ENCODE measurements at places on chromosomes 1 and 21.

- no peak for ATAC-seq
These were observed 104.0 kb upstream of the ZNF678 start for GRCh38 chr1:227459326-227459841.

- no peak for ATAC-seq
These were observed 19.1 kb downstream of the ZCCHC17 start for GRCh38 chr1:31315902-31316301.

GRCh38 chr1:102435483-102435882, 438.8 kb upstream of the OLFM3 start:
- ATAC-seq: no peak

GRCh38 chr1:172745014-172745413, 86.1 kb downstream of the FASLG start:
- ATAC-seq: peak; percentile 66

- ATAC-seq: no peak
These were observed 19.7 kb downstream of the KPNA6 start for GRCh38 chr1:32127409-32128198.

DNA sequence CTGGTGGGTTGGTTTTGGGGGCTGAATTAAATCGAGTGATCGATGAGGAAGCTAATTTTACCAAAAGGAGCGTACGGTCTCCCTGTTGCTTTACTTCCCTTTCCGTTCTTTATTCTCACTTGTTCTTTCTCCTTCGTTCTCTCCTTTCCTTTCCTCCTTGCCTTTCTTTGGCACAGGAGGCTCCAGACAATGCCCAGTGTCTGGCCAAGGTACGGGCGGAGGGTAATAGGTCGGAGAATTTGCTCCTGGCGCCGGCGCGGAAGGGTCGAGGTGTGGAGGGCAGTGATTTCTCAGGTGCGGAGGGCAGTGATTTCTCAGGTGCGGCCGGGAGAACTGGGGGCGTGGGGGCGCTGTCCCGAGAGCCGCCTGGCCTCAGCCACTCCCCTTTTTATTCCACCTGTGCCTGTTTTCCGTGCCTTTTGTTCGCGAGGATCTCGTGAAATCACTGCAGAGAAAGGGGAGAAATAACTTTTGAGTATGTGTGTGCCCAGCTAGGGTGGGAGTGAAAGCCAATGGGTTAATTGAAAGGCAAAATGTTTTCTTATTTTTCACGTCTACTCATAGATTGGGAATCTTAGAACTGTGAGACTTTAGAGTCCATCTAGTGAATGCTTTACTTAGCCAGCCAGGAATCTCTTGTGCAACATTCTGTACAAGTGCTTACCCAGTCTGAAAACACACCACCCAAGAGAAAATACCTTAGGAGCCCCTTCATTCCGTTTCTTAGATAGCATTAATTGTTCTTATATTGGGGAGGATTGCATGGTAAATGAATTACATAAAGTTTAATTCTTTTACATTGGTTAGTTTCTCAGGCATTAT, 1.3 kb downstream of the FNBP1L start:
- no peak for ATAC-seq

DNA sequence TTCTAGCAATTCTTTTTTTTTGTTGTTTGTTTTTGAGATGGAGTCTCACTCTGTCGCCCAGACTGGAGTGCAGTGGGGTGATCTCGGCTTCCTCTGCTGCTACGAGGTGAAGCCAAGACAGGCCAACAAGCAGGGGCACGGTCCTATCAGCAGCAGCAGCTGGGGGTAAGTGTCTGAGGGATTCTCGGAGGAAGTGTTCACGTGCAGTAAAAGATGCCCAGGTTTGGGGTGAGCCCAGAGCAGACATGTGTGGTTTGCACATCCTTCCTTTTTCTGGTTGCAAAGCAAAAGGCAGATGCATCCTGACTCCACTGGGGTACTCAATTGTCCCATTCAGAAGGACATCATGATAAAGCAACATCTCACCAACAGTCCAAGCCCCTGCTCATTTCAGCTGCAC, 27.7 kb downstream of the PIGP start:
- ATAC-seq: no peak

- ATAC-seq: no peak
These were observed 5.7 kb downstream of the ZNF691 start for GRCh38 chr1:42851960-42852607.

DNA sequence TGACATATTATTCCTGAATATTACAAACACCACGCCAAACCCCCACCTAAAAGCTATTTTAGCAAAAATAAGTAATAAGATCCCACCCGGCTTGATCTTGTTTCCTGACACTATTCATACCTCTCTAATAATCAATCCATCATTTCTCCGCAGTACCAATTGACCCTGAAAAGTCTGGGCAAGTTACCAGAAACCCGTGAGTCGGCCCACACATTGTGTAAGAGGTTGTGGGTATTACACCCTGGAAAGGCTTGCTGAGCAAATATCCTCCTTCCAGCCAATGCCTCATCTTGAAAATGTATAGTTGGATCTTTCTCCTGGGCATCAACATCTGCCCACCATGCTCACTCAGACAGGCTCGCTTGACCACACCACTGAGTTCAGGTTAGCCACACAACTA, 451.0 kb downstream of the TTLL7 start:
- ATAC-seq: no peak
